Motor neuron (in vitro differentiated cells): ENCODE measurements at places on chromosomes 12 and 14. TPM values are rescaled to one million over a fixed set of nuclear protein-coding genes. Genes with fewer than 3 reads are reported as not detected.

Gene MOK
- 21.7 and 25.7 TPM in 2 replicates for total RNA-seq

Gene RASSF3
- total RNA-seq, result 20.3 and 24.1 TPM in 2 replicates

Gene CMA1
- total RNA-seq, result 8.3 and 9.7 TPM in 2 replicates

Gene BCL2L14
- total RNA-seq, result 0.36 and 1.4 TPM in 2 replicates

Gene ADAM21
- total RNA-seq, result 0.92 and 1.3 TPM in 2 replicates

Gene ERP27
- 0.52 and 0.53 TPM in 2 replicates for total RNA-seq

Gene HNF1A
- total RNA-seq, result 0.27 and 0.50 TPM in 2 replicates

Gene OTUB2
- 2.7 and 4.0 TPM in 2 replicates for total RNA-seq

Gene PLEKHD1
- total RNA-seq, result 0.14 and 0.21 TPM in 2 replicates

Gene CD9
- 78.1 and 104 TPM in 2 replicates for total RNA-seq

Gene PTPRR
- 3.5 and 4.4 TPM in 2 replicates for total RNA-seq

Gene CYP46A1
- total RNA-seq, result 3.3 and 4.7 TPM in 2 replicates

Gene CDCA3
- 3.5 and 3.8 TPM in 2 replicates for total RNA-seq

Gene TEX52
- total RNA-seq, result 0.24 and 0.39 TPM in 2 replicates

Gene VEZT
- 159 and 182 TPM in 2 replicates for total RNA-seq

Gene YEATS4
- total RNA-seq, result 16.1 and 17.5 TPM in 2 replicates

Gene ANKRD13A
- total RNA-seq, result 33.1 and 42.1 TPM in 2 replicates

Gene PROX2
- total RNA-seq, result 1.00 and 2.5 TPM in 2 replicates

Gene SUPT16H
- 70.6 and 77.1 TPM in 2 replicates for total RNA-seq

Gene OR4K14
- not detected in 2 replicates for total RNA-seq

Gene RNASE3
- total RNA-seq, result not detected in 2 replicates

Gene LHX5
- total RNA-seq, result 1.6 TPM in 1 of 2 replicates, not detected in the other

Gene BDKRB1
- total RNA-seq, result 0.23 and 0.78 TPM in 2 replicates

Gene TPPP2
- 0.38 and 0.41 TPM in 2 replicates for total RNA-seq

Gene CPNE8
- 32.5 and 45.0 TPM in 2 replicates for total RNA-seq

Gene GLS2
- total RNA-seq, result 4.0 and 4.8 TPM in 2 replicates

Gene SCN8A
- total RNA-seq, result 8.7 and 17.3 TPM in 2 replicates

Gene NDRG2
- total RNA-seq, result 2.4 and 4.1 TPM in 2 replicates

Gene PPHLN1
- total RNA-seq, result 55.8 TPM in 2 replicates

Gene TPH2
- total RNA-seq, result 24.6 and 30.3 TPM in 2 replicates

Gene KLRG1
- total RNA-seq, result 2.1 and 4.8 TPM in 2 replicates

Gene RIPK3
- total RNA-seq, result 0.76 and 4.1 TPM in 2 replicates

Gene PRB2
- total RNA-seq, result 0.27 and 0.83 TPM in 2 replicates

Gene C12orf56
- total RNA-seq, result 0.31 and 0.32 TPM in 2 replicates

Gene RNASE7
- total RNA-seq, result 0.14 and 0.21 TPM in 2 replicates
